Astrocyte (in vitro differentiated cells and primary cell): ENCODE measurements at places on chromosomes 1 and 21. TPM values are rescaled to one million over a fixed set of nuclear protein-coding genes. Genes with fewer than 3 reads are reported as not detected.
A peak's percentile ranks its signal among the peaks of the same experiment; 100 is the strongest.

DNA sequence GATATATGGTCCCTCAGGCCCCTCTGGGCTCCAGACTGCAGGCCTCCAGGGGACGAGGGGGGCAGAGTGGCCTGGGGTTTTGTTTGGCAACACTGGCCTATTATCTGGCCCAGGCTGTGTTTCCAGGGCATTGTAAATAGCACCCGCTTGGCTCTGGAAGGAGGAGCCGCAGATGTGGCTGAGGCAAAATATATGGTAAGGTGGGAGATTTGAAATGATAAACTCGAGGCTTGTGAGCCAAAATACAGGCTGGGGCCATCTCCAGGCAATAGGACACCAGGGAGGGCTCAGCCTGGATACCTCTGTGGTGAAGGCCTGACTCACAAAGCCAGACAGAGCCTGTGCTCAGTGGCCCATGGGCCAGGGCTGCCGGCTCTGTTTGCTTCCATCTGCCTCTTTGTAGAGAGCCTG, 14.0 kb downstream of the NAV1 start:
- H3K4me3 ChIP-seq, result no peak overlapping the region
- peak; percentile 79 for DNase-seq
- no peaks in the 10 kb centered on the region for H3K27me3 ChIP-seq
- no peaks in the 10 kb centered on the region for H3K36me3 ChIP-seq

Gene GSTM1
- not detected in 2 replicates for total RNA-seq

DNA sequence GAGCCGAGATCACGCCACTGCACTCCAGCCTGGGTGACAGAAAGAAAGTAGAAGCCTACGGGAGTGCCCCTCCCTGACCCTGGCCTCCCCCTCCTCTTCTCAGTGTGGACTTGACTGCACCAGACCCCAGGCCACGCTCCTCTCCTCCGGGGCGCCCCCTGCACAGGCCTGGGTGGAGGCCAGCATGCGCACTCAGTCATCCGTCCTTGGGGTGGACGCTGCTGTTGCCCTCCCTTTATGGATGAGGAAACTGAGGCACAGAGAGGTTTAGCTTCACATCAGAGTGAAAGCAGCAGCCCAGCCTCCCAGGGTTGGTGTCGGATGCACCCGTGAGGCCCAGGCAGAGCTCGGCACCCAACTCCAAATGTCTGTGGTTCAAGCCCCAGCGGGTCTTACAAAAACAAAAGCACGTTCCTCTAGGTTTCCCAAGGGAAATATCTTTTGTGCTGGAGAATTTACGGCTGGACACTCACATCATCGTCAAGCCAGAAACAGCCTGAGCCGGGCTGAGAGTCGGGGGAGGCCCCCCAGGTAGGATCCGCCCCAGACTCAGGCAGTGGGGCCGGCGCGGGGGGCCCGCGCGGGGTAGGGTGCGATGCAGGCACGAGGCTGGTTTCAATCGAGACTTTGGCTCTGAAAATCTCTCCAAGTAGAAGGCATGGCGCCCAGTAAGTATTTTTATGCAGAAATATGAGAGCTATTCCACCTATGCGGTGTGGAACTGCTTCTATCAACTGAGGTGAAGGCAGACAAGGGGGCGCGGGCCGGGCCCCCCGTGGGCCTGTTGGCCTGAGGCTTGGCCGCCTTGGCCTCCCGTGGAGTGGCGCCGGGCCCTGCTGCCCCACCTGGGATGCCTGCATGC, 36.6 kb downstream of the MORN1 start:
- no peaks in the 10 kb centered on the region for H3K4me1 ChIP-seq
- no peak overlapping the region for H3K4me3 ChIP-seq
- no peak for DNase-seq

DNA sequence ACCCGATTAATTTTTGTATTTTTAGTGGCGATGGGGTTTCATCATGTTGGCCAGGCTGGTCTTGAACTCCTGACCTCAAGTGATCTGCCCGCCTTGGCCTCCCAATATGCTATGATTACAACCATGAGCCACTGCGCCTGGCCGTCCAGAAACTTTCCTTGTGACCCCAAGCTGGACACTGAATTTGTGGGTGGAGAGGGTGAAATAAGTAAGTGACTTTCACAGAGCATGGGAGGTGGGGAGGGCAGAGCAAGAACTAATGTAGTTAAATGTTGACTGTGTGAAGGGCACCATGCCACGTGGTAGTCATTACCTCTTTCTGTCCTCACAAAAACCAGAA, 2.7 kb upstream of the UTP11 start:
- H3K4me3 ChIP-seq, result no peak overlapping the region
- peaks cover 17% of the 10 kb centered on the region for H3K4me1 ChIP-seq
- peaks cover 4% of the 10 kb centered on the region for H3K36me3 ChIP-seq
- no peaks in the 10 kb centered on the region for H3K27me3 ChIP-seq

GRCh38 chr1:167434306-167434705, 84.0 kb downstream of the CD247 start:
- peaks cover 1% of the 10 kb centered on the region for H3K4me1 ChIP-seq
- H3K27me3 ChIP-seq, result peaks cover 7% of the 10 kb centered on the region
- no peaks in the 10 kb centered on the region for H3K36me3 ChIP-seq
- H3K27ac ChIP-seq, result no peak overlapping the region
- DNase-seq, result no peak
- no peak overlapping the region for H3K4me3 ChIP-seq

- no peak for DNase-seq
- no peaks in the 10 kb centered on the region for H3K36me3 ChIP-seq
- no peaks in the 10 kb centered on the region for H3K27me3 ChIP-seq
- peaks cover 13% of the 10 kb centered on the region for H3K4me1 ChIP-seq
Measured at GRCh38 chr1:219518907-219519248, 94.0 kb downstream of the ZC3H11B start.

GRCh38 chr1:95384567-95384966, 150.6 kb downstream of the RWDD3 start:
- H3K4me3 ChIP-seq, result no peak overlapping the region
- DNase-seq, result no peak
- no peaks in the 10 kb centered on the region for H3K4me1 ChIP-seq
- no peaks in the 10 kb centered on the region for H3K27me3 ChIP-seq
- H3K36me3 ChIP-seq, result no peaks in the 10 kb centered on the region

DNA sequence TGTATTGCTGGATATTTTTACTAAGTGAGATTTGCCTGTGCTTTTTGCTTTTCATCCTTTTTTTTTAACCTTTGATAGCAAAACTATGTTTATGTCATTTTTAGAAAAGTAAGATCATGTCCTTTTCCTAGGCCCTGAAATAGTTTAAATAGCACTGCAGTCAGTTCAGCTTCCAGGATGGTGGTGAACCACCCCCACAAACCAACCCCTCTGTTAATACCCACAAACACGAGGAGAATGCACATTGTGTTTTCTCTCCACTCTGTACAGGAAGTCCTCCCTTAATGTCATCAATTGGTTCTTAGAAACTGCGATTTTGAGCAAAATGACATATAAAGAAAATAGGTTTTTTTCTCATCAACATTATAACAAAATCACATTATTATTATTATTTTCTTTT, 117.7 kb upstream of the DSCAM start:
- no peak overlapping the region for H3K27ac ChIP-seq
- no peaks in the 10 kb centered on the region for H3K27me3 ChIP-seq
- H3K36me3 ChIP-seq, result no peaks in the 10 kb centered on the region

DNA sequence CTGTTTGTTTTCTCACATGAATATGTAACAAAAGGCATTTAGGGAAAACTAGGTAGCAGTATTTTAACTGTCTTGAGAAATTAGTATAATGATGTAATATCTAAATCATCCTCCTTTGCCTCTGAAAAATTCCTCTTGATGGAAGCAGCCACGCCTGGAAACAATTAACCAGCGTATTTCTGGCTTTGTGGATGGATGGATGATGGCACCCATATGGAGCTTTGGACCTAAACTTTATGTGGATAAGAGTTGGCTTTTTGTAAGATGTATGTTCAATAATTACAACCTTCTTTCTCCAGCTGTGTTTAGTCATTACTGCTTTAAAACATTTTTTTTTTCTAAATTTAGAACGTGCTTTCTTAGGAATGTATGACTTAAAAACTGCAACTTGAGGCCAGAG, 12.7 kb downstream of the CDCA8 start:
- peaks cover 47% of the 10 kb centered on the region for H3K36me3 ChIP-seq
- H3K27ac ChIP-seq, result no peak overlapping the region
- no peak overlapping the region for H3K4me3 ChIP-seq
- H3K27me3 ChIP-seq, result no peaks in the 10 kb centered on the region

DNA sequence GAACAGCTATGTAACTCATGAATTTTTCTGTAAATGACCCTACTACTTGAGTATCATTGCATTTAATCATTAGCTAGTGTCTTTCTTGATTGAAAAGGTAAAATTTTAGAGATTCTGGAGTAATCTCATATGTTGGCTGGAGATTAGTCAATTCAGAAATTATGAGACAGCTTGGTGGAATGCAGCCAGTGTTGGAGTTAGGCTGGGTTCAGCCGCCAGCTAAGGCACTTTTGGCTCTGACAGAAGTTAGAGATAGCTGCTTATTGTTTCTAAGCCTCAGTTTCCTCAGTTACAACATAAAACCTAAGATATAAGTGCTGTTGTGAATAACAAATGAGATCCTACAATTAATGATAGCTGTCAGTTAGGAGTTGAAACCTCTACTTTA, 49.4 kb downstream of the TBCE start:
- DNase-seq, result peak; percentile 29
- H3K4me3 ChIP-seq, result no peak overlapping the region
- H3K4me1 ChIP-seq, result peaks cover 7% of the 10 kb centered on the region
- H3K27ac ChIP-seq, result no peak overlapping the region
- peaks cover 2% of the 10 kb centered on the region for H3K36me3 ChIP-seq

Gene AIRE
- 0.07 TPM in 1 of 2 replicates, not detected in the other for total RNA-seq

DNA sequence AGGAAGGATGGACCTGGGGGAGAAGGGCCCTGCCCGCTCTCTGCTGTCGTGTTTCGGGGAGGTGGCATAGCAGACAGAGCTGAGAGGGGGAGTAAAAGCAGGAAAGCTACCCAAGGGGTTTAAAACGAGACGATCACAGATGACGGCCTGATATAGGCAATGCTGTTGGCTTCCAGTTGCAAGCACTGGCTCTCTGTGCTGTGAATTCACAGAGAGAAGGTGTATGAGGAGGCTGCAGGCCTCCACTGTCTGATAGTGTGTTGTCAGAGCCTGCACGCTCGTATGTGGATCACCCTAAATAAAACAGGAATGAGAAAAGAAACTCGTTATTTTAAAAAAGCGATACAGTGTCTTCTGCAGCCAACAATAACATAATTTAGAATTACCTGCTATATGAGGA, 57.4 kb downstream of the LGR6 start:
- no peaks in the 10 kb centered on the region for H3K36me3 ChIP-seq
- H3K4me3 ChIP-seq, result no peak overlapping the region
- no peak for DNase-seq
- H3K27me3 ChIP-seq, result peaks cover 14% of the 10 kb centered on the region
- H3K27ac ChIP-seq, result no peak overlapping the region

- no peak overlapping the region for H3K4me3 ChIP-seq
- H3K27ac ChIP-seq, result no peak overlapping the region
- no peaks in the 10 kb centered on the region for H3K36me3 ChIP-seq
- peaks cover 3% of the 10 kb centered on the region for H3K27me3 ChIP-seq
Measured at GRCh38 chr1:182054698-182055326, 6.7 kb downstream of the ZNF648 start.

DNA sequence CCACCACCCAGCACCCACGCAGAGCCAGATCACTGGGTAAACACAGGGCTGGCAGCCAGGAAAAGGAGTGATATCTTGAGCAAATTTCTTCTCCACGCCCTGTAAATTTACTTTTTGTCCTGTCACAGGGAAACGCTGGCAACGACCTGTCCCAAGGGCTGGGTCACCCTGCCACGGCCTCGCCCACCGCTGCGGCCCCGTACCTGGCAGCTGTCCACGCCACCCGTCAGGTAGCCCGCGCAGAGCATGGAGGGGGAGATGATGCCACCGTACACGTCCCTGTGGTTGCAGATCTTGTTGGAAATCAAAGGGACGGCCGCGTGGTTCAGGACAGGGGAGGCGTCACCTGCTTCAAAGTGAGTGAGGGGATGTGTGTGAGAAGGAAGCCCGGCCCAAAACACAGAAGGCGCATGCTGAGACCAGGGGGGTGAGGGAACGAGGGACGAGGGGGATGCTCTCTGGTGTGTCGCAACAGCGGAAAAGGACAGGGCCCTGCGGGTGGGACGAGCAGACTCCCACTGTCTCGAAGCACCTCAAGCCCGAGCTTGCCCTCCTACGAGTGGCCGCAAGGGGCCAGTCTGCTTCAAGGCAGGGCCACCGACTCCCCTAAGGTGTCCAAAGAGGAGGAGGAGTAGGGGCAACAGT, 10.1 kb upstream of the TFF1 start:
- no peak for DNase-seq
- no peaks in the 10 kb centered on the region for H3K27me3 ChIP-seq
- no peaks in the 10 kb centered on the region for H3K4me1 ChIP-seq
- H3K27ac ChIP-seq, result no peak overlapping the region

Gene AVPR1B
- not detected in 2 replicates for total RNA-seq

Gene CLDN17
- total RNA-seq, result not detected in 2 replicates

- H3K27ac ChIP-seq, result no peak overlapping the region
- no peak overlapping the region for H3K4me3 ChIP-seq
- H3K27me3 ChIP-seq, result no peaks in the 10 kb centered on the region
- DNase-seq, result no peak
- peaks cover 2% of the 10 kb centered on the region for H3K4me1 ChIP-seq
Measured at GRCh38 chr1:86714561-86715244, 10.3 kb downstream of the SH3GLB1 start.

Gene KCNE2
- 0.27 TPM in 1 of 2 replicates, not detected in the other for total RNA-seq

DNA sequence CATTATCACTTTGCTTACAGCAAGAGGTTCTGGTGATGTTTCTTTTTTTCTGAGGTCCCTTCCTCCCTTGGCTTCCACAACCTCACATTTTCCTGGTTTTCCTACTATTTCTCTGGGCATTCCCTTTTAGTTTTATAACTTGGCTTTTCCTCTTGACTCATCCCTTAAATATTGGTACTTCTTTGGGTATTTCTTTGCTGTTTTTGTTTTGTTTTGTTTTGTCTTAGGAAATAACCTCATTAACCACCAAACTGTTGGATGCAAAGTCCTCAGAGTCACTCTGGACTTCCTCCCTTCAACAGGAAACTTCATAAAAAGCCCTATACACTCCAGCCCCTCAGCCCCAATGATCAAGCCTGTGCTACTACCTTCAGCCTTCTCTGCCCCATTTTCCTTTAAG, 211.1 kb downstream of the DUSP10 start:
- peaks cover 13% of the 10 kb centered on the region for H3K27me3 ChIP-seq
- H3K27ac ChIP-seq, result no peak overlapping the region
- H3K4me3 ChIP-seq, result no peak overlapping the region
- H3K36me3 ChIP-seq, result no peaks in the 10 kb centered on the region
- no peak for DNase-seq
